CD14-positive monocyte (primary cell): ENCODE measurements at places on chromosomes 11 and 22.

DNA sequence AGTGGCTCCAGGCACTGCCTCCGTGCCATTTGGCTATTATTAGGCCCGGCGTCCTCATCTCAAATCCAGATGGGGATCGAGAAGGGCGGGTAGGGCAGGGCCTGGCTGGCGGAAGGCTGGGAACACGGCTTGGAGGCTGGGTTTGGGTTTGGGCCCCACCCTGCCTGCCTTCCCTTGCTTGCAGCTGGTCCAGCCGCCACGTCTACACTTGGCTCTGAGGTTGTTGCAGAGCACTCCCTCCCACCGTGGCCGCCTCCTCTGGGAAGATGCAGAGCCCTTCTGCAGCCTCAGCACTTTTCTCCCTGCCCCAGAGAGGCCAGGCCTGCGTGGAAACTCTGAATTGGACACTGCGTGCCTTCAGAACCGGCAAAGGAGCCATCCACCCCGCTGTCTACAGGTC, 5.2 kb upstream of the SMTN start:
- no peaks in the 10 kb centered on the region for H3K36me3 ChIP-seq
- peaks cover 7% of the 10 kb centered on the region for H3K4me1 ChIP-seq
- H3K27ac ChIP-seq = no peak overlapping the region
- DNase-seq = no peak
- H3K4me3 ChIP-seq = no peak overlapping the region

- no peak overlapping the region for H3K27ac ChIP-seq
- H3K27me3 ChIP-seq = no peaks in the 10 kb centered on the region
- no peaks in the 10 kb centered on the region for H3K36me3 ChIP-seq
Measured at GRCh38 chr22:47550524-47551430, 788.3 kb downstream of the TBC1D22A start.

DNA sequence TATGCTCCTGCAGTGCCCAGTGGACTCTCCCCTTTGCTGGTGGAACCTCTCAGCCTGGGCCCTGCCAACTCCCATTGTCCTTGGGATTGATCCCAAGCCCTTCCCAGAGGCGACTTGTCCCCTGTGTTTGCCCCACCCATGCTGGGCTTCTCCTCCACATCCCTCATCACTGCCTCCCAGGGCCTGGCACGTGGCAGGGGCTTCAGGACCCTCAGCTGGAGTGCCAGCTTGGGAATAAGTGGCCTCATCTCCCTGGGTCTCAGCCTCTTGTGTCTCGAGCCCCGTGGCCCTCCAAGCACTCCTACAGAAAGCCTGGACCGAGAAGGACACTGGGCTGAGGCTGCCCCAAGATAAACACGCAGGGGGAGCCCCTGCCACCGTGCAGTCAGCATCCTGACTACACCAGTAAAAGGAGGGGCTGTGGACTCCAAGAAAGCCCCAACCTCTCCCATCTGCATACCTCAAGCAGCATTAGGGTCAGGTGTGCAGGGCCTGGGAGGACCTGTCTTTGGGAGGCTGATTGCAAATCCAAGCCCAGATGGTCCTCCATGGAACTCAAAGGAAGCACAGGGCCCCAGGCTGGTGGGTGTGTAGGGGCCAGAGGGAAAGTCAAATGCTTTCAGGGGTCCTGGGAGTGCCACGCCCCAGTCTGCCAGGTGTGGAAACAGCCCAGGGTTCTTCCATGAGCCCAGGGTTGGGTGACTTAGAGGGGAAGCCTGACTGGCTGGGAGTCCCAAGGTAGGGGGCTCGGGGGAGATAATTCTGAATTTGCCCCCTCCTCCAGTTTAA, 9.5 kb upstream of the GNAZ start:
- no peak overlapping the region for H3K27ac ChIP-seq
- DNase-seq = no peak
- H3K36me3 ChIP-seq = no peaks in the 10 kb centered on the region
- H3K4me1 ChIP-seq = no peaks in the 10 kb centered on the region
- no peak overlapping the region for H3K4me3 ChIP-seq

DNA sequence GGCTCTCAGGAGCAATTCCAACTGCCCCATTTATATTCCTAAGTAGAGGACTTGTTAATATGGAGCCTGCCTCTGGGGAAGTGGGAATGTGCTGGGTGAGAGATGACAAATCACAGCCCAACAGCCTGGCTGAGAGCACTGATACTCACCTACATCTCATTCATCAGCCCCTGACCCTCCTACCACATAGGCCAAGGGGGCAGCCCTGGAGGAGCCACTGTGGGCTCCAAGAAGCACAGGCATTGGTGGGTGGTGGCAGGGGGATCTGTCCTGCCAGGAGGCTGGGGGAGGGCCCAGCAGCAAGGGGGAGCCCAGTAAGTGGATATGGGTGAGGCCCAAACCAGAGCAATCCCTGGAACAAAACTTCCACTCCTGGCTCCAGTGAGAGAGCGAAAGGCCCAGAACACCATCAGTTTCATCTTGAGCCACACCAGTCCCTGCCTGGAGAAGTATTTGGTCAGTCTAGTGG, 79.7 kb downstream of the BUD13 start:
- DNase-seq = no peak
- H3K4me1 ChIP-seq = no peaks in the 10 kb centered on the region
- no peak overlapping the region for H3K27ac ChIP-seq
- H3K36me3 ChIP-seq = no peaks in the 10 kb centered on the region

DNA sequence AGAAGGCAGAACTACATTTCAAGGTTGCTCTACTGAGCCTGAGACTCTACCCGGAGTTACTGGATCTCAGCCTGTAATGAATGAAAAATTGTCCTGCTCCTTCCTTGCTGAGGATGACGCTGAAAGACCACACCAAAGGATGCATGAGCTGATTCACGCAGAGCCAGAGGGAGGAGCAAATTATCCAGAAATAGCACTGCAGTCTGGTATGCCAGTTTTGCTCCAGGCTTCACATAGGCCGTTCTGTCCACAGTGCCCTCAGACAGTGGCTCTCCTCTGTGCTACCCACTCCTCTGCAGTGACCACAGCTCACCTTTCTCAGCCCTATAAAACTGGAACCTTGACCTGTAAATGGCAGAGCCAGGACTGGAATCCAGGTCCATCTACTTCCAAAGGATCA, 79.3 kb upstream of the GALNT18 start:
- H3K36me3 ChIP-seq = no peaks in the 10 kb centered on the region
- H3K27me3 ChIP-seq = no peaks in the 10 kb centered on the region
- H3K27ac ChIP-seq = no peak overlapping the region
- DNase-seq = no peak

DNA sequence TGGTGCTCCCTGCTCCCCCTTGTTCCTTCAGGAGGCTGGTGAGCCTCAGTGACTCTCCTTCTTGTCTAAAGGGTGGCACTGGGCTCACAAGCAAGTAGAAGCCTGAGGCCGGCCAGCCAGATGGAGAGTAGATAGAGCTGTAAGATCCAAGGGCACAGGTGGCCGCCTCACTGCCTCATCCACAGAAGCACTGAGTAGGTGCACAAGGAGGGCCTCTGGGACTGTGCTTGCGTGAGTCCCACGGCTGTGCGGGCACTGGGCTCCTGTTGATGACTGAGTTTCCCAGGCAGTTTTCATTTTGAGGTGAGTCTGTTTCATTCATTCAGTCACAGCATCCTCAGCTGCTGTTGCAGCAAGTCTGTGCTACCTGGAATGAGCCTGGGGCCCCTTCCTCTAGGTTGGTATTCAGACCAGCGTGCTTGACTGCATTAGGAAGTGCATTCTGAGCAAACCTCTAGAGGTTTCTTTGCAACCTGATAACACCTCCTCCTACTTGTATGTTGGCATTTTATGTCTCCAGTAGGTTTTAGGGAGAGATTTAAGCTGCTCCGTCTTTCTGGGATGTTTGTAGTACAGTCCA, 184.0 kb downstream of the TBC1D22A start:
- no peak overlapping the region for H3K4me3 ChIP-seq
- no peak for DNase-seq
- H3K27ac ChIP-seq = no peak overlapping the region
- peaks cover 20% of the 10 kb centered on the region for H3K4me1 ChIP-seq
- no peaks in the 10 kb centered on the region for H3K27me3 ChIP-seq

DNA sequence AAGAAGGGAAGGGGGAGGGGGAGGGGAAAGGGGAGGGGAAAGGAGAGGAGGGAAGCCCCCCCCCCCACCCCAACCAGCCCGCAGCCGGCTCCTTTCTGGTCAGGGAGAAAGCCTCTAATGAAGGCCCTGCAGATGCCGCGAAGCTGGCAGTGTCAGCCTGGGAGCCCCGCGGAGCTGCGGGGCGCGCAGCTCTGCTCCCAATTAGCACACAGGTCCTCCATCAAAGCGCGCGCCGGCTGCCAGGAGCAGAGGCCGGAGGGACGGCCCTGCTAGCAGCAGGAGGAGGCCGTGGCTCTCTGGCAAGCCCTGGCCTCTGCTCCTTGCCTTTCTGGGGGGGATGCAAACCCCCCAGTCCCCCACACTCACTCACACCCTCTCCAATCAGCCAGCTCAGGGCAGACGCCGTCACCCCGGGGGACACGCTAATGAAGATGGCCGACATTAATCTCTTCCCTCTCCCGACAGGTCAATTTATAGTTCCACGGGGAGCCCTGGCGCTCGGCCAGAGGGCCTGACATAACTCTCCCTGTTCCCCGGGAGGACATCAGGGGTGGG, 70.5 kb upstream of the TCF20 start:
- no peak overlapping the region for H3K27ac ChIP-seq
- no peak for DNase-seq
- peaks cover 61% of the 10 kb centered on the region for H3K27me3 ChIP-seq

GRCh38 chr11:76795936-76796441, 12.8 kb downstream of the TSKU start:
- no peak for DNase-seq
- no peak overlapping the region for H3K4me3 ChIP-seq
- peaks cover 16% of the 10 kb centered on the region for H3K4me1 ChIP-seq
- no peak overlapping the region for H3K27ac ChIP-seq

DNA sequence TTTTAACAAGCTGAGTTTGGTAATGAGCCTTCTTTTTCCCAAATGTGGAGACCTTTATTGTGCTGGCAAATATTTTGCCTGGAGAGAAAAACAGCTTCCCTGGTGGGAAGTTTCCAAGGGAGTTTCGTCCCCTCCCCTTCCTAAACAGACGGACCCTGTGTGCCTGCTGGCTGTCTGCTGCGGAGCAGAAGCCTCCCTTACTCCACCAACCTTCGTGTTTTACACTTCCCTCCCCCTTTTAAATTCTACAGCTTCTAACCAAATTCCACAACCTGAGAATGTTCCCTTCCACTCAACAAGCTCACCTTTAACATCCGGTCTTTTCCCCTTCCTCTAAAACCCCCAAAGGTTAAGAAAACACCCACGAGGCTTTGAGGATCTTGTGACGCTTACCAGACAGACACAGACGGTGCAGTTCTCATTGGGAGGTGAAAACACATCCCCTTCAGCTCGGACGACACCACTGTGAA, 17.1 kb downstream of the VWCE start:
- H3K27me3 ChIP-seq = no peaks in the 10 kb centered on the region
- H3K27ac ChIP-seq = no peak overlapping the region
- DNase-seq = no peak
- no peak overlapping the region for H3K4me3 ChIP-seq
- no peaks in the 10 kb centered on the region for H3K36me3 ChIP-seq

DNA sequence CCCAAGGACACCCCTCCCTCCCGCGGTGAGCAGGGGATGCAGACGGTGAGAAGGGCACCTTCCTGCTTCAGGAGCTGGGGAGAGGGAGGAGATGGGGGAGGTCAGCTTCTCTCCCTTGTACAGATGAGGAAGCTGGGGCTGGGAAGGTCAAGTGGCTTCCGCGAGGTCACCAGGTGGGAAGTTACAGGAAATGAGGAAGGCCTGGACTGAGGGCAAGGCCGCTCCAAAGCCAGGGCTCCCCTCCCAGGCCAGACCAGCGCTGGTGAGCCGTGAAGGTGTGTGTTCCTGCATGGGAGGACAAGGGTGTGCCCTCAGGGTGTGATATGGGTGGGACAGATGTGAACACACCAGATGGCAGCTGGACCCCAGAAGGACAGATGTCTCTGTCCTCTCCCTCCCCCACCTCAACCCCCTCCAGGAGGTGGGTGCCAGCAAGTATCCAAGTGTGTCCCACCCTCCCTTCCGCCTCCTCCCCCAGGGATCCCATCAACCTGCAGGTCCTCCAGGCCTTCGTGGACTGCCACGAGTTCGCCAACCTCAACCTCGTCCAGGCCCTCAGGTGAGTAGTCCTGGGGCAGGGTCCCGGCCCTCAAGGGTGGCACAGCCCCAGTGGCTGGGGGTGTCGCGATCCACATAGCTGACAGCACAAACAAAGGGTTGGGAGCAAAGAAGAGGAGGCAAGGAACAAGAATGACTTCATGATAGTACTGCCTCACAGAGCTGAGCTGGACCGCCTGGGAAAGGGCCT, 16.6 kb downstream of the CYTH4 start:
- H3K36me3 ChIP-seq = peaks cover 81% of the 10 kb centered on the region
- peaks cover 99% of the 10 kb centered on the region for H3K4me1 ChIP-seq
- no peaks in the 10 kb centered on the region for H3K27me3 ChIP-seq
- peak overlapping the region; percentile 65 for H3K27ac ChIP-seq
- no peak overlapping the region for H3K4me3 ChIP-seq

DNA sequence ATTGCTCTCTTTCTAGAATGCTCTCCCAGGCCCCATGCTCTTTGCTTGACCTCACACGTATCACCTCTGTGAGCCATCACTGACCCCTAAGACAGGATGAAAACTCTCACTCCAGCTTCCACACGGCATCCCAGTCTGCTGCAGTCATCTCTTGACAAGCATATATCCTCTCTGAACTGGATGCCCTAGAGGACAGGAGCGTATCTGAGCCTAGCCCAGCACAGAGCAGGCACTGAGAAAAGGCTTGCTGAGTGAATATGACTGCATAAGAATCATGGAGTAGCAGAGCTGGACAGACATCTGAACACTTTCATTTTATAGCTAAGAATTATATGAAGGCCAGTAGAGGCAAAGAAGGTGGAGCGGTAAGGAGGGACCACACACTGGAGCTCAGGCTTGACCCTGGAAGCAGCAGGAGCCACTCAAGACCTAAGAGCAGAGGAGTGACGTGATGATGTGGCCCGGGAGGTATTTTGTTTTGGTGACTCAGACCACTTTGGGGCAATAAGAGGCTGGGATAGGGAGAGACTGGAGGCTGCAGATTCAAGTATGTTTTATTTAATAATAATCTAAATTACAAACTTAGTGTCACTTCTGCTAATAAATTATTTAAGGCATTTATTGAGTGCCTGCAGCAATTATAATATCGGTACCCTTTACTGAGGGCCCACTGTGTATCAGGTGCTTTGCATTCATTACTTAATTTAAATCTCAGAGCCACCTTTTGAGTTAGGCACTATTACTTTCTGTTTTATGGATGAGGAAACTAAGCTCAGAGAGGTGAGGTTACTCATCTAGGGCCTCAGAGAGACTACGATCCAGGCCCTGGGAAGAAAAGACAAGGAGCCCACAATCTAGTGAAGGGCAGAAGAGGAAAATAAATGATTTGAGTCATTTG, 42.6 kb downstream of the MAP6 start:
- no peak overlapping the region for H3K4me3 ChIP-seq
- H3K36me3 ChIP-seq = no peaks in the 10 kb centered on the region
- H3K27me3 ChIP-seq = no peaks in the 10 kb centered on the region
- DNase-seq = no peak
- H3K27ac ChIP-seq = no peak overlapping the region
